Posterior cingulate gyrus (tissue), 11 donors: ENCODE measurements at places on chromosomes 16 and 17.
A peak's percentile ranks its signal among the peaks of the same experiment; 100 is the strongest.

DNA sequence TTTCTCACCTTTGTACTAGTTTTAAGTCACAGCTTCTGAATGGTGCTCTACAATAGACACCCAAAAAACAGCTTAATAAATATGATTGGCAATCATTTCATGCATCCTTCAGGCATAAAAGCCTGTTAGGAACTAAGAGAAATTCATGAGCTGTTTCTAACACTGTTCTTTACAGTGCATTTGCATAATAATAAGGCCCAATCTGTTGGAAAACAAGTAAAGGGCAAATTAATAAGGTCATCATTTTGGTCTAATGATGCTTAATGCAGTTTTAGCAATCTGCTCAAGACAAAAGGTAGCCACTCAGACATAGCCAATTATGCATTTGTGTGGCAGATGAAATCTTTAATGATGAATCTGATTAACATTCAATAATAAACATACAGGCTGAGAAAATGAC is 55.5 kb upstream of the NACA2 start:
- no peak for DNase-seq

- no peak for DNase-seq
These were observed 49.9 kb upstream of the KIFC3 start for GRCh38 chr16:57852189-57852588.

DNA sequence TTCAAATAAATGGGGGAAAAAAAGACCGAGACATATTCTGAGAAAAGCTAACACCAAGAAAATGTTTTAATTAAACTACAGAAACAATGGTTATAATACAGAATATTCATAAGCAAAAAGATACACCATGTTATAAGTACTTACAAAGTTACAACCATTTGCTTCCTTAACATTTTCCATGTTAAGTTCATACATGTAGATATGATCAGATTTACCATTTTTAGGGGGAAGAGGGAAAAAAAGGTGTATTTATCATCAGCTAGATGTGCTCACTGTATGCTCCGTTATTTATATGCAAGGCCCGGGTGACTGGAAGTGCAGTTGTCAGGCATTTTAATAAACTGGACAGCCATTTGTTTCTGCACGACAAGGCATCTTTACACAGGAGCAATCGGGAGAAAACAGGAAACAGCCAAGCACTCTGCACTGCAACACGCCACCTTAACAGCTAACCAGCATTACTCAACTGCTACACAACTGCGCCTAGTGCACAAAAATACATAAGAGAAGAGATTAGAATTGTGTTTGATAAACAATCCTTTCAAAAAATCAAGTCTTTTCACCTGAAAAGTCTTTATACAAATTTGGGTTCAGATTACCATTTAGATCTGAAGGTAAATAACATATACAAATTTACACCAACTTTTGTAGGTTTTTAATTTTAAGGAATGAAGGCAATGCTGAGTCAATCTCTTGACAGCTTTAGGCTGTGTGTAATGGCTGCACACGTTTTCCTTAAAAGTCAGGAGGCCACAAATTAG is 2.9 kb downstream of the SRSF2 start:
- DNase-seq = no peak

DNA sequence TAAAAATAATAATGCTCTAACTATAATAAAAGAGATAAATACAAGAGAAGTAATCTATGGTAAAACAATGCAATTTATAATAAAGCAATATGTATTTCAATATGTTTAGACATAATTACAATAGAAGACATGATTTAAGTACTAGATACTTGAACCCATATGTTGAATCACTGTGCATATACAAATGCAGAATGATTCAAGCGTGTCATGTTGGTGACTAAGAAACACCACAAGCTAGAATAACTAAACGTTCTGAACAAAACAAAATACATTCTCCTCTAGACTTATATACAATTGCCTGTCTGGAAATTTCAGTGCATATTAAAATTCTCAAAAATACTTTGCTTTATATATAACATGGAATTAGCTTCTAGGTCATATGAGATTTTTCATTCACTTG is 11.2 kb downstream of the TADA2A start:
- DNase-seq = no peak

DNA sequence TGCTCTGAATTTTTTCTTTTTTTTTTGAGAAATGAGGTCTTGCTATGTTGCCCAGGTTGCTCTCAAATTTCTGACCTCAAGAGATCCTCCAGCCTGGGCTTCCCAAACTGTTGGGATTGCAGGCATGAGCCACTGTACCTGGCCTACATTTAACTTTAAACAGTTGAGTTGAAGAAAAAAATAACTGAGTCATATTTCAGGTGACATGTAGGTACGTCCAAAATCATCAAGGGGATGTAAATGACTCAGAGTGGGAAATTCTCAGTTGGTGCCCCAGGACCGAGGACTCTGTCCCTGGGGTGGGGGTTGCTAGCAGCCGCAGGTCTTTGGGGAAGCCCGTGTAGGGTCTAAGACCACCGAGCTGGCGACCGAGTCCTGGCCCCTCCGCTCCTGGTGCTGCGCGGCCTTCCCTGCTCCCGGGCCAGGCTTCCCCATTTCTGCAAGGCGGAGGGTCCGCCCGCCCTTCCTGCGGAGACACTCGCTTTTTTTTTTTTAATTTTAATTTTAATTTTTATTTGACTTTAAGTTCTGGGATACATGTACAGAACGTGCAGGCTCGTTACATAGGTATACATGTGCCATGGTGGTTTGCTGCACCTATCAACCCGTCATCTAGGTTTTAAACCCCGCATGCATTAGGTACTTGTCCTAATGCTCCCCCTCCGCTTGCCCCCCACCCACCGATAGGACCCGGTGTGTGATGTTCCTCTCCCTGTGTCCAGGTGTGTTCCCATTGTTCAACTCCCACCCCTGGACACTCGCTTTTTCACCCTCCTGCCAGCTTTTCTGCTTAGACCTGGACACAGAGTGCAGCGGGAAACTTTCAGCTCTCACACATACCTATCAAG is 12.7 kb upstream of the N4BP1 start:
- no peak for DNase-seq

DNA sequence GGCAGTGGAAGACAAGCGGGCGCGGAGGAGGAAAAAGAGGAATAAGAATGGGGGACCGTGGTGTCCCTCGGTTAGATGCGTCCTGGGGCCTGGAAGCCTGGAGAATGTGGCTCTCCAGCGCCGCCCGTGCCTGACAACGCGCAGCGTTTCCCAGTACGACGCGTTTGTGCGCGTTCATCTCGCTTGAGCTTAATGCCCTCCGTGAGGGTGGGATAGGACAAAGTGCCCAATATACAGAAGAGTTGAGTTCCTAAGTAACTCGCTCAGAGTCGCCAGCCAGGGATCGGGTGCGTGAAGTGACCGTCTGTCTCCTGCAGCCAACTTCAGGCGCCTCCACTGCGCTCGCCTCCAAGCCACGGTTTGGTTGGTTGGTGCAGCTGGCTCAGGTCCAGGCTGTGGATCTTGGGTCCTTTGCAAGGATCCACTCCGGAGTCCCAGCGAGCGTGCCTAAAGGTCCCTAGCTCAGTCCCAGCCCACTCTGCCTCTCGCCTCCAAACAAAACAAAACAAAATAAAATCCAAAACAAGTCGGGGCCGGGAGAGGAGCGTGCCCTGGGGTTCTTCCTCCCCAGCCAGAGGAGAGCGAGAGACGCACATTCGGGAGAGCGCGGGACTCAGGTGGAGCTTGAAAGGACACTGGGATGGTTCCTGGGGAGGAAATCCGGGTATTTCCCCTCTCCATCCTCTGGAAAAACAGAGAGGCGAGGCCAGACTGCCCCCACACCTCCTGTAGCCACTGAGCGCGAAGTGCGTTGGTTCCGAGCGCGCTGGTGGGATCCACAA is 974 bp downstream of the GALR2 start:
- peak; percentile 61 for DNase-seq

DNA sequence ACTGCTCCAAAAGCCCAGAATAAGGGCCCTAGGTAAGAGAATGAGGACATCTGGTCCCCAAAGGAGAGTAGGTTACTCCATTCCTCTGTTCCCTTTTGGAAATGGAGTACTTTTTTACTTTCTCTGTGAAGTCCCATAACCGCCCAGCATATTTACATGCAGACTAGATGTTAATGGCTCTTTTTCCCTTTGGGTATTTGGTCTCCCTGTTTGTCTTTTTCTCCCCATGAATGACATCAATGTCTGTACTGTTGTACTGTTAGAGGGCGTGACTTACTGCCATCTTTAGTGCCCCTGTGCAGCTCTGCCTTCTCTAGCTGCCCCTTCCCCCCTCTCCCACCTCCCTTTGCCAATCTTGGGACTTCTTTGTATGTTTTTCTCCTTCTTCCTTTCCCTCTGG is 19.0 kb downstream of the GPR179 start:
- DNase-seq = no peak

- peak; percentile 7 for DNase-seq
These were observed 9.7 kb downstream of the CA4 start for GRCh38 chr17:60159479-60159866.

- no peak for DNase-seq
These were observed 22.0 kb downstream of the MYO1D start for GRCh38 chr17:32854832-32855389.

GRCh38 chr17:27407916-27408864 is 48.1 kb upstream of the KSR1 start:
- DNase-seq = no peak

DNA sequence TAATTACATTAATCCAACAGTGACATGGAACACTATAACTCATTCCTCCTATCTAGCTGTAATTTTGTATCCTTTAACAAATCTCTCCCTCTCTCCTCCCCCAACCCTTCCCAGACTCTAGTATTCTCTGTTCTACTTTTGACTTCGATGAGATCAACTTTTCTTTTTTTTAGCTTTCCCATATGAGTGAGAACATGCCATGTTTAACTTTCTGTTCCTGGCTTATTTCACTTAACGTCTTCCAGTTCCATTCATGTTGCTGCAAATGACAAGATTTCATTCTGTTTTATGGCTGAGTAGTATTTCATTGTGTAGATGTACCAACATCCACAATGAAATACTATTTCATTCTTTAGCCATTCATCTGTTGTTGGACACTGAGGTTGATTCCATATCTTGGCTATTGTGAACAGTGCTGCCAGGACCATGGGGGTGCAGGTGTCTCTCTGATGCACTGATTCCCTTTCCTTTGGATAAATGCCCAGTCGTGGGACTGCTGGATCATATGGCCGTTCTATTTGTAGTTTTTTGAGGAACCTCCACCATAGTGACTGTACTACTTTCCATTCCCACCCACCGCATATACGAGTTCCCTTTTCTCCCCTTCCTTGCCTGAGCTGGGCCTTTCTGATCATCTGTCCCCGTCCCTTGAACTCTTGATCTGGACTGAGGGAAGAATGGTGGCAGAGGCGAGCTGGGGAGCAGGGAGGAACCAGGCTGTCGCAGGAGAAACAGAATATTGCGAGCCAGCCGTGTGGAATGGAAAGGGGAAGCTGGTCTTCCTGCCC is 7.7 kb upstream of the CEP295NL start:
- DNase-seq = no peak

DNA sequence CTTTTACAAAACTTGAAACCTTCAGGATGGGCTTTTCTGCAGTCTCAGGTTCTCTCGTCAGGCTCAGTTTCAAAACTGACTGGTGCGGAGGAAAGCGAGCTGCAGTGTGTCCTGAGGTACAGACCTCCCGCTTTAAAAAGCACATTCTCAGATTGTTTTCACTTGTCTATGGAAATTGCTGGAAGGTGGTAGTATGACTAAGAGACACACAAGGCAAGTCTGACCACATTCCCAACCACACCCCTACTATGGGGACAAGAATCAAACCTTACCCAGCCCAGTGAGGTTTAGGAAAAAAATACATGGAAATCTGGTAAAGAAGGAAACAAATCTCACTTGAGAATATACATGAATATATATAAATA is 18.2 kb downstream of the SRP68 start:
- DNase-seq = no peak

- no peak for DNase-seq
These were observed 22.6 kb downstream of the CDRT4 start for GRCh38 chr17:15444805-15445204.
